ENCODE measurements at places on chromosomes 5 and 9.
A peak's percentile ranks its signal among the peaks of the same experiment; 100 is the strongest.

GRCh38 chr9:9790216-9790872 lies 822.5 kb downstream of the PTPRD start:
- DNase-seq = peak; percentile 70

- no peak for DNase-seq
These were observed 25.7 kb upstream of the CHD1 start for GRCh38 chr5:98954392-98955028.

- no peak for DNase-seq
These were observed 1647.4 kb upstream of the C9orf72 start for GRCh38 chr9:29220596-29221251.

GRCh38 chr9:5566054-5566618 lies 55.8 kb downstream of the PDCD1LG2 start:
- DNase-seq = peak; percentile 26

DNA sequence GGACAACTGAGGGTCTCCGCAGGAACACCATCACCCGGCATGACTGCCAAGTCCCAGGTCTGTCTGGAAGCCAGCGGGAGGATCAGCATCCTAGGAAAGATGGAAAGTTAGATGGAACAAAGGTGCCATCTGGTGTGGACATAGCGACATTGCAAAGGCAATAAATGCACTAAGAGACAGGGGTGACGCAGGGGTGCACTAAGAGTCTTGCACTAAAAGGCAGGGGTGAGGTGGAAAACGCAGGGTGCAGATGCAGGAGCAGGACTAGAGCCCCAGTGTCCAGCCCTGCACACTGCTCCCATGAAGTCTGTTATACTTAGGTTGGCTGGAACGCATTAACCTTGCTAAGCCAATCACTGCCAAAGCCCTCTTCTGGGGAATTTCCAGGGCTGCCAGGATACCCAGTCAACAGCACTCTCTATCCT lies 15.5 kb downstream of the ATOX1 start:
- peak; percentile 21 for DNase-seq

DNA sequence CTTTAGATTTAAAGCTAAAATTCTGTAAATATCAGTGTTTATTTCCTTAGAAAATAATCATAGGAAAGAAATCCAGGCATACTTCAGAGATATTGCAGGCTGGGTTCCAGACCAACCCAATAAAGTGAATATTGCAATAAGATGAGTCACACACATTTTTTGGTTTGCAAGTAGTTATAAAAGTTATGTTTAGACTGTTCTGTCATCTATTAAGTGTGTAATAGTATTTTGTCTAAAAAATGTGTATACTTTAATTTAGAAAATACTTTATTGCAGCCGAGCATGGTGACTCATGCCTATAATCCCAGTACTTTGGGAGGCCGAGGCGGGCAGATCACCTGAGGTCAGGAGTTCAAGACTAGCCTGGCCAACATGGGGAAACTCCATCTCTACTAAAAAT lies 6.9 kb upstream of the RIC1 start:
- DNase-seq = no peak

GRCh38 chr5:150516011-150516410 lies 8.1 kb downstream of the NDST1 start:
- no peak for DNase-seq

DNA sequence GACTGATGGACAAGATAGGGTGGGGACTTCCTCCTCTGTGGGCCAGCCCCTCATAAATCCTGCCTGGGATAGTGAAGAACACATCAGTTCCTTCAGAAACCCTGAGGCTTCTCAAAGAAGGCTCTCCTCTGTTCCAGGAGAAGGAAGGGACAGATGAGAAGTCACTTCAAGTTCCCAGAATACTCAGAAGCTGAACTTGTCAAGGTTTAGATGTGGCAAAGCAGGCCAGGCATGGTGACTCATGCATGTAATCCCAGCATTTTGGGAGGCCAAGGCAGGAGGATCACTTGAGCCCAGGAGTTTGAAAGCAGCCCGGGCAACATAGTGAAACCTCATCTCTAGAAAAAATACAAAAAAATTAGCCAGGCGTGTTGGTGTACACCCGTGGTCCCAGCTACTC lies 38.5 kb downstream of the STOM start:
- no peak for DNase-seq

DNA sequence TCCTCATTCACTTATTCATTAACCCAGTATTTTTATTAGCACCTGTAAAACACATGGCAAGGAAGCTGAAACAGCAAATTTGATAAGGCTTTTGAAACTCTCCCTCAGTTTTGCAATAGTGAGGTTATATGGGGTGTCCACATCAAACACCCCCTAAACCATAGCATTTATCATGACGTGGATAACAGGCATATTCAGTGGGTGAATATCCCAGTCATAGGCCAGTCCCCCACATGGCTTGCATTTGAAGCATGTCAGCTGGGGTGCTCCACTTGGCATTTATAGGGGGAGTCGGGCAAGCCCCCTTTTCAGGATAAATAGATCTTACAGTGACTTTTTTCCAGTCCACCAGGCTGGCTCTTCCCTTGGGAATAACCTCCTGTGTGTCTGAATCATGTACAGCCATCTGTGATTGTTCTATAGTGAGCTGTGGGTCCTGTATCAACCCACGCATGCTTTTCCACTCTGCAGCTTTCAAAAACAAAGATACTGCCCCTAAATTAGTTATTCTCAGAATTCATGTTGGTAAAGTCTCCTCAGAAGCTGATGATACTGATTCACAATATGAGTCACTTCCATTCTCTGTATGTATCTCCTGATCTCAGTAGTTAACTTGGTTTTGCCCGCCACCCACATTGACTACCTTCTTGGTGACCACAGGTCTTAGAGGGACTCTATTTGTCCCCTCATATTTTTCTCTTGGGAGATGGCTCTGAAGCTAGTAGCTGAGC lies 84.4 kb upstream of the SPIN1 start:
- peak; percentile 4 for DNase-seq

DNA sequence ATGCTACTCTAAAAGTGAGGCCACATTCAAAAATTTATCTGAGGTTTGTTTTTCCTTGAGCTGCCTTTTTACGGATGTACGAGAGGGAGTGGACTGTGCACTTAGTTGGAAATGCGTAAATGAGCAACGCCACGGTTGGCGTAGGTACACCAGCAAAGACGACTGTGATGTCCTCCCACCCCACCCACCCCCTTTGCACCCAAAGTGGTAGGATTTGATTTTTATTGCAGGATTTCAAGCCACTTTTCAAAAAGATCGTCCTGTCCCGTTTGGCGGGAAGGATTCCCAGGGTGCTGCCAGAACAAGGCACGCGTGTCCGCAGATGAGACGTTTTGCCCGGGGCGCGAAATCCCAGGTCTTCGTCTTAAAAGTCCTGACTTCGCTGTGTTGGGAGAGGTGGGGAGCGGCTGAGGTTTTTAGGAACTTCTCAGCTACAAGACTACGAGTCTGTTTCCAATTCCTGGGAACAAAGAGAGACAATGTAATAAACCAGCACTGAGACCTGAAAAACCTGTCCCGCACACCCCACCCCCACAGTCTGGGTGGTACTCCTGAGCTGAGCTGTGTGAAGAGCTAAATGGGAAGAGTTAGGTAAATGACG lies 1.0 kb upstream of the TLE1 start:
- DNase-seq = peak; percentile 58

GRCh38 chr5:35172533-35172932 lies 57.8 kb downstream of the PRLR start:
- DNase-seq = no peak

- no peak for DNase-seq
These were observed 53.0 kb downstream of the YIPF5 start for GRCh38 chr5:144117412-144117811.

DNA sequence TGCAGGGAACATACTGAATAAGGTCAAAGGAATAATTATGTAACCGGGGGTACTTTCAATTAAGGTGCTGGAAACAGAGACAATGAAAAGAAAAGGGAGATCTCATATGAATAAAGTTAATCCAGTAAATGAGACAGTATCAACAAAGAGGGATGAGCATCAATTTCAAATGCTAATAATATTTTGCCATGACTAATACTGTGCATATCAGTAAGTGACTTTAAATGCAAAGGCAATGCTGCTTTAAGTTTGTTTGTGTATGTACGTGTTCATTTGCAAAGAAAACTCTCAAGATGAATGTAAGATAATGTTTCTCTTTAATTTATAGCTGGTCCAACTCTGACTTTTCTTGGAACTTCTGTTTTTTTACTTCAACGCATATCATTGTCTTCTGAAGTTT lies 139.9 kb downstream of the PDE4D start:
- DNase-seq = no peak

- no peak for DNase-seq
These were observed 20.3 kb upstream of the RIC1 start for GRCh38 chr9:5608298-5609225.

DNA sequence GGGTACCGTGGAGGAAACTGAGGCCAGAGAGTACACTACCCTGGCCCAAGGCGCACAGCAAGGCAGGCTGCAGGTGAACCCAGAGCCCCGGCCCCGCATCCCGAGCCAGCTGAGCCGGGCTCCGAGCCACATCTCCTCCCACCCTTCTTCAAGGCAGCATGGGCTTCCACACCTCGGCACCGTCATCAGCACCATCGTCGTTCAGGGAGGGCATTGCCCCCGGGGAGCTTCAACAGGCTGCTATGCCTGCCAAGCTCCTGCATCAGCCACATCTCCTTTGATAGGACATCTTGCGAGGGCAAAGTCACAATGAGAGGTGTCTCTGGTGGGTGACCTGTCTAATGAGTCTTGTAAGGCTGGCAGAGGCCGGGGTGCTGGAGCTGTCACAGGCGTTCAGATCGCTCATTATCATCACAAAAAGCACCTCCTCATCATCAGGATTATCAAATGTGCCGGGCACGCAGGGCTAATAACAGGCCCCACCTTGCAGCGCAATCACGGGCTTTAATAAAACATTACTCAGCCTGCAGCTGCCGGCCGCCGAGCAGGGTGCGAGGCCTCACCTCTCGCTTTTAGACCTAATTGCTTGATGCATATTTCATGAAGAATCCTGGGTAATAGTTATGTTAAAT lies 20.0 kb upstream of the SLC25A51 start:
- DNase-seq = no peak

- no peak for DNase-seq
These were observed 35.7 kb upstream of the PLIN2 start for GRCh38 chr9:19162956-19163355.

- no peak for DNase-seq
These were observed 68.2 kb upstream of the STC2 start for GRCh38 chr5:173396311-173396993.

DNA sequence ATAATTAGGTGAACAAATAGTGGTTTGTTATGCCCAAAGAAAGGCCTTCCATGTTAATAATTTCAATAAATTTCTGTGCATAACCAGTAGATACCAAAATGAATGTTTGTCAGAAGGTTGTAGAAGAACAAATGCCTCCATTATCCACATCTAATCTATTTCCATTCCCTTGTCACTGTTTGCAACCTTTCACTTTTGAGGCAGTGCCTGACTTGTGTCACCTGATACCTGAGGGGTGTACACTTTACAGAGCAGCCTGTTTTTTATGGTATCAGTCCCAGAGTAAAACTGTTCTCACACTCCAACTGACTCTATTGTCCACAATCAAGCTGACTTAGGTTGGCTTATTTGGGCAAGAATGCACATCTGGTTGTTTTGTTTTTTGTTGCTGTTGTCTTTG lies 40.1 kb downstream of the FREM1 start:
- DNase-seq = peak; percentile 35

DNA sequence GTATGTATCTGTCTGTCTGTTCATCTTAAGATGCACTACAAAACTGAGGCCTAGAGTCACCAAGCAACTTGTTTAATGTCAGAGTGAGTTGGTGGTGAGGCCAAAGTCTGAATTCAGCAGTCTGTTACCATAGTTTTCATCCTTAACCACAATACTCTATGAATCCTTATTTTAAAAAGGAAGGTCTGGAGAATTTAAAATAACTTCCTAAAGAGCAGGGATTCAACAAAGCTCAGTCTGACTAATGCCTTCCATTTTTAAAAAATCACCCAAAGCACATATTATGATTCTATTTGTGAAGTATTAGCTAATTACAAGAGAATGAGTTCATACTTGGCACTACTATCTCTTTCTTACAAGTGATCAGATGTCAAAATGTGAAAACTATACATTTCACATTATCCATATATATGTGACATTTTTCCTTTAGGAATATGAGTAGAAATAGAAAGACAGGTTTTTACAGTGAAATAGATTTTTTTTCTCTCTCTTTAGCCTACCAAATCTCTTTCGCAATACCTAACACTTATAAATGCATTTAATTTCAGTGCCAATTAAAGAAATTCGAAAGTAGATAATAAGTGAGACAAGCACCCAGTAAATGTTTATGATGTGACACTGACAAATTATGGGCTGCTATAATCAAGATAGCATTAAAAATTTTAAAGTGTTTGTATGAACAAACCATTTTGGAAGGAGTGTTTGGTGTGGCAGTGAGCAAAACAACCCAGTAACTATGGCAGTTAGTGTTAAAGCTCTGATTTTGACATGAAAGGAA lies 102.3 kb upstream of the CDKN2B start:
- DNase-seq = no peak

GRCh38 chr5:139439013-139439903 lies at the start of gene DNAJC18:
TSS of gene DNAJC18 (minus strand) at chr5:139439525. CDS start at chr5:139439445, 80 bp downstream.
- DNase-seq = peak; percentile 86

GRCh38 chr5:138736293-138736692 lies 16.9 kb upstream of the CTNNA1 start:
- no peak for DNase-seq

GRCh38 chr5:18745988-18746615 lies 1111.8 kb downstream of the TAF11L14 start:
- DNase-seq = no peak

GRCh38 chr5:139038613-139039305 lies 159.4 kb downstream of the SIL1 start:
- no peak for DNase-seq

- DNase-seq = no peak
These were observed 2.5 kb downstream of the KIAA1958 start for GRCh38 chr9:112489039-112489546.

DNA sequence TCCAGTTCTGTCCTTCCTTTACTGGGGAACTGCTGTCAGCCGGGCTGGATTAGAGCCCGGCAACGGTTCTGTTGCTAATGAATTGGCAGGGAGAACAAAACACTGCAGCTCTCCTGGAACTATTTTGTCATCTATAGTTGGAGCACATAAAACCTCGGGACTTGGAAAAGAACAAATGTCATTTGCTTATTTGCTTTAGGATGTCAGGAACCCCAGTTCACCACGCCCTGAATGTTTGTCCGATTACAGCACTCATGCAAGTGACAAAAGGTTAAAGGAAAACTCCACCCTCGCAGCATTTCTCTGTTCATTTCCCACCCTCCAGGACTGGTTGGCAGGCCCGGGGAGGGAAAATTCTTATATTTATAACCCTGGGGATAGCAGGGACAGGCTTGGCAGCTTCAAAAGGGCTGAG lies 66.4 kb upstream of the PLPP1 start:
- DNase-seq = no peak

DNA sequence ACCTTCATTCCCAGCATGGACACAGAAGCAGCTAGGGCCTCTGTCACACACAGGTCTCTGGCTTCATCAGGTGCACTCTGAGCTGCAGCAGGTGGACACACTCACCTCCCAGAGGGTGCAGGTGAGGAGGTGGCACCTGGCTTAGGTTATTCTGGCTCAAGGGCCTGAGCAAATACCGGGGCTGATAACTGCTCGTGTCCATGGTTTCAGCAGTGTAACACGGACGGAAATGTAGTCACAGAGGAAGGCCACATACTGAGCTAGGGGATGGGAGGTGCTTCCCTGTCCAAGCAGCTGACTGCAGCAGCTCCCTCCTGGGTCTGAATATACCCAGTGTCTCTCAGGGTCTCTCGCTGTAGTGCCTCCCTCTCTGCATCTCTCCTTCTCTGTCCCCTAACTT lies 5.7 kb downstream of the PHF2 start:
- no peak for DNase-seq
